ENCODE measurements at places on chromosomes 16 and 17.

- DNase-seq: no peak
Observed at GRCh38 chr16:58495521-58496331, 4.2 kb upstream of the NDRG4 start.

GRCh38 chr16:15897121-15897780, 8.8 kb upstream of the CEP20 start:
- DNase-seq: no peak

DNA sequence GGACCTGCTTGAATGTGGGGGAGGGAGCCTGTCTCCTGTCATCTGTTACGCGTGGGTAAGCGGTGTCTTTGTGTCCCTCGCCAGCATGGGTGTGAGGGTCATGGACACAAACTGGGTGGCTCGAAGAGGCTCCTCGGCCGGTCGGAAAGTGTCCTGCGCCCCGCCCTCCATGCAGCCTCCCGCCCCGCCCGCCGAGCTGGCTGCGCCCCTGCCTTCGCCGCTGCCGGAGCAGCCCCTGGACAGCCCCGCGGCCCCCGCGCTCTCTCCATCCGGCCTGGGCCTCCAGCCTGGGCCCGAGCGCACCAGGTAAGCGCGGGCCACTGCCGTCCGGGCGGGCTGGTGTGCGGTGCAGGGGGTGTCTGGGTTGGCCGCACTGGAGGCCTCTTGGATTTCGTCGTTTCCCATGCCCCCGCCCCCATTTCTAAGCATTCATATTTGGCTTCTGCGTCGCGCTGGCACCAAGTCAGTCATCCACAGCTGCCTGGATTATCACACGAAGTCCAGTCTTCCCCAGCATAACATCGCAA, 43.8 kb downstream of the ELAC2 start:
- no peak for DNase-seq

GRCh38 chr16:70470927-70471341, 16.5 kb downstream of the FCSK start:
- peak; percentile 15 for DNase-seq

DNA sequence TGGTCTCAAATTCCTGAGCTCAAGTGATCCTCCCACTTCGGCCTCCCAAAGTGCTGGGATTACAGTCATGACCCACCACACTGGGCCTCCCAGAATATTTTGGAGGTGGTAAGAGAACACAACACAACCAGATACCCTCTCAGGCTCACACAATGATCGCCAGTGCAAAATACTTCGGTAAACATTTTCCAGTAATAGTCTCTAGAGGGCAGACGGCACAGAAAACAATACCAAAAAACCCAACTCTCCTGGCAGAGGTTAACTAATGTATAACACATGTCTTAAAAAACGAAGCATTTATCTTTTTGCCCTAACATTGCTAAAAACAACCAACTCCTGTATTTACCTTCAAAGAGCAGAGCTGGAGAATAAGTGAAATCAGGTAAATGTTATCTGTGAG, 10.5 kb downstream of the NUFIP2 start:
- no peak for DNase-seq

Data from NCI-H226 (cell line).